Thymus (tissue), 14 donors: ENCODE measurements at places on chromosomes 1 and 21. TPM values are rescaled to one million over a fixed set of nuclear protein-coding genes. Genes with fewer than 3 reads are reported as not detected.

KCNH1 gene
- 0.85 TPM for total RNA-seq

WDR64 gene
- 0.14 TPM for total RNA-seq

HCN3 gene
- 0.76 TPM for total RNA-seq

TEX38 gene
- total RNA-seq: not detected

OPN3 gene
- total RNA-seq: 15.5 TPM

DOP1B gene
- total RNA-seq: 6.5 TPM

SH3D21 gene
- 1.3 TPM for total RNA-seq

ATP1A4 gene
- total RNA-seq: 0.28 TPM

NR5A2 gene
- 0.76 TPM for total RNA-seq

CFHR1 gene
- total RNA-seq: 1.3 TPM

EPHA2 gene
- total RNA-seq: 1.4 TPM

CELA3A gene
- 0.19 TPM for total RNA-seq

SKI gene
- 5.3 TPM for total RNA-seq

CA6 gene
- total RNA-seq: 1.5 TPM

SIK1 gene
- 1.1 TPM for total RNA-seq

RGS2 gene
- total RNA-seq: 26.5 TPM
